ENCODE measurements at places on chromosomes 11 and 22.

DNA sequence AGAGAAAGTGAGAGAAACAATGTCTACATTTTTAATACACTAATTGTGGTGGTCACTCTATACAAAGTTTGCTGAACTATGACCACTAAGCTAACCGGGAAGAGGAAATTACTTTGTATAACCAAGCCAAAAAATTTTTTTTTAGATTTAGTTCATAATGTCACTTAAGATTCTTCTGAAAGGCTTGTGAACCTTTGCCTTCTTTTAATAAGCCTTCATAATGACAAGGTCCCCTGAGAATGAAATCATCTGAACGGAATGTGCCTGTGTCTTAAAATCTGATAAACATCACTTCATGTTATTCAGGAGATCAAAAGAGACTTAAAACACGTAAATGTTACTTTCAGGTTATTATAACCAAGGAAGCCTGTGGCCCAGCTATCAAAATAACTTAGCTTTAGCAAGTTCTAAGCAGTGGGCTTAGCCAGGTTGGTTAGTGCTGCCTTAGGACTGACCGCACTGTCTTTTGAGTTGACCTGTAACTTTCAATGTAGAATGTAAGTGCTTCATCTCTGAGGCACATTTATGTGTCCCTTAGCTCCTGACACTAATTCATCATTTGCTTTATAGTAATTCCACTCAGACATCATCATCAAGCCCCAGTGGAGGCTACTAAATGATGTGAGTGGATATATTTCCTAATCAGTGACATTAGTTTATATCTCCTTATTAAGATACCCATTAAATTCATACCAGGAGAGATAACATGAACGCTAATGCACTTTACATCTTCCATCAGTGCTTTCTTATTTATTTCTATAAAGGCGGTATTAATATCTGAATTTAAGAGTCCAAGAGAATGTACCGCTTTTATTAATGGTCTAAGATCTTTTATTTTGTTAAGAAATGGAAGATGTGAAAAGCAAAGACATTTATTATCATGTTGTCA, 122.5 kb downstream of the WNT11 start:
- no peaks in the 10 kb centered on the region for H3K27me3 ChIP-seq
- no peak for DNase-seq
- no peak overlapping the region for H3K4me3 ChIP-seq
- H3K27ac ChIP-seq: no peak overlapping the region
- H3K4me1 ChIP-seq: no peaks in the 10 kb centered on the region

DNA sequence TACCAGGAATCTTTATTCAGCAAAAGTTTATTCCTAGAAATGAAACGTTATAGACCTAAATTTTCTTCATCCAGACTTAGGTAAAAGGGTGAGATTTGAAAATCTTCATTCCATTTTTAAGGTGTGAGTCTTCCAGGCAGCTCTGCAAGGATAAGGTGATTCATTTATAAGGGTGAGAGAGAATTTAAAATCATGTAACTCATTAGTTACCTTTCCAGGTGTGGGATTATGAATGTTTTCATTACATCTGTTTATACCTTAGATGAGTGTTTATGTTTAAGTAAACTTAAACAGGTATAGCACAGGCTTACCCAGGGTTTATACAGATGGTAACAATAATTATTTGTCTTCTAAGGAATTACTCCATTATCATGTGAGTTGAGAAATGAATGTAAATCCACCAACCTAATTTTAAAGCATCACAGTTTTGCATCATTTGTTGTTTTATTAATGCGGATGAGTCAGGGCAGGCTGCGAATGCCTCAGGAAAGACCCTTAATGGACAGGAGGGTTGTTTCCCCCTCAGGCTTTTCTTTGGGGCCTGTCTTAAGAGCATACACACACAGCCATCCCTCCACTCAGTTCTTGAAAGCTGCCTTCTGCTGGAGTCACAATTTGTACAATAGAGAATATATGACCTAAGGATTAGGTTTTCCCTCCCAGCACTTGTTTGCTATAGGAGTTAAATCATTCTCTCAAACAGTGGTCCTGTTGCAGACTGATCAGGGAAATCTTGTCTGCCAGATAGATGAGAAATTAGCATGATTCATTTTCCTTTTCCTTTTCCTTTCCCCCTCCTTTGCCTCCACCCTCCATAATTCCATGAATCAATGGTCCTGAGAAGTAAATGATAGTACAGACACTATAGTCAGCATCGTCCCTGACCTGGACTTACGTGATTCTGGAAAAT, 3.0 kb downstream of the PRSS23 start:
- no peak overlapping the region for H3K4me3 ChIP-seq
- peaks cover 2% of the 10 kb centered on the region for H3K36me3 ChIP-seq
- peaks cover 57% of the 10 kb centered on the region for H3K27me3 ChIP-seq
- no peak overlapping the region for H3K27ac ChIP-seq
- DNase-seq: no peak

GRCh38 chr11:108536783-108537182, 38.6 kb upstream of the POGLUT3 start:
- no peak overlapping the region for H3K4me3 ChIP-seq
- H3K27ac ChIP-seq: no peak overlapping the region
- no peak for DNase-seq
- peaks cover 5% of the 10 kb centered on the region for H3K4me1 ChIP-seq

DNA sequence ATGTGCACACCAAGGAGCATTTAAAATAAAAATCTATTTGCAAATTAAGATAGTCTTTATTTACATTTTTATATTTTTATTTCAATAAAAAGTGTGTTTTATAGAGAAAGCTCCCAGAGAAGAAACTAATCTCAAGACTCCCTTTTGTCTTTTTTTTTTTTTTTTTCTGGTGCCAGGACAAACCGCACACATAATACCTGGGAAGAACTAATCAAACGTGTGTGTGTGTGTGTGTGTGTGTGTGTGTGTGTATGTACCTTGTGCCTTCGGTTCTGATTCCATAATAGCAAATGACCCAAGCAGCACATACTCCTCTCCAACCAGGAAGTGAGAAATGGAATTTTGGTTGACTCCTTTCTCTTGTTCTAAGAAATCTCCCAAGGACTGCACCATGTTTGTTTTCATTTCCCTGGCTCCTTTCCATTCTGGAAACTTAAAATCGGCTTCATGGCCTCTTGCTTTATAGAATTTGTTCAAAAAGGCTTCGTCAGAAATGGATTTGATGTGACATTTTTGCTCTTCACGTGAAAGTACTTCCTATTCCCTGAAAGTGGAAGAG, 65.3 kb downstream of the ST3GAL4 start:
- H3K36me3 ChIP-seq: no peaks in the 10 kb centered on the region
- no peak overlapping the region for H3K27ac ChIP-seq
- H3K27me3 ChIP-seq: peaks cover 9% of the 10 kb centered on the region
- H3K4me3 ChIP-seq: no peak overlapping the region
- DNase-seq: no peak
- H3K4me1 ChIP-seq: peaks cover 18% of the 10 kb centered on the region

GRCh38 chr11:3745161-3745560, 52.2 kb downstream of the NUP98 start:
- H3K4me1 ChIP-seq: peaks cover 2% of the 10 kb centered on the region
- DNase-seq: no peak
- no peak overlapping the region for H3K27ac ChIP-seq
- no peaks in the 10 kb centered on the region for H3K27me3 ChIP-seq
- H3K36me3 ChIP-seq: peaks cover 50% of the 10 kb centered on the region

- H3K4me1 ChIP-seq: no peaks in the 10 kb centered on the region
- no peak for DNase-seq
- H3K4me3 ChIP-seq: no peak overlapping the region
- H3K36me3 ChIP-seq: no peaks in the 10 kb centered on the region
Measured at GRCh38 chr11:26849036-26849435, 127.2 kb upstream of the SLC5A12 start.

DNA sequence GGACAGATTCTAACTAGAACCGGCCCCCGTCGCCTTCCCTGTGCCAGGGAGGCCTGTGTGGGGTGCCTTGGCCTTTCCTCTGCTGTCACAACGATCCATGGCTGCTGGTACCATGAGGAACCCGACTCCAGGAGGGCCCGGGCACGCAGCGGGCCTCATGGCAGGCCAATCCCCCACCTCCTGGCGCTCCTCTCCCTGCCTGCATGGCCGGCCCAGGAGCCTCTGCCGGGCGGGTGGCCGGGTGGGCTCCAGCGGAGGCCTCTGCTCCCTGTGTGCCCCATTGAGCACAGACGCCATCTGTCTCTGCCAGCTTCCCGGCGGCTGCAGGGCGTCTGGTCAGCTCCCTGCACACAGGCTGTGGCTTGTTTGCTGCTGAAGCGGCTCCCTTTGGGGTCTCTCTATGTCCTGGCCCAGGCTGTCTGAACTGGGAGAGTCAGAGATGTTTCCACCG, 86.5 kb downstream of the MYEOV start:
- DNase-seq: no peak
- no peak overlapping the region for H3K27ac ChIP-seq
- no peaks in the 10 kb centered on the region for H3K36me3 ChIP-seq
- H3K27me3 ChIP-seq: no peaks in the 10 kb centered on the region
- no peaks in the 10 kb centered on the region for H3K4me1 ChIP-seq

All from activated CD8-positive, alpha-beta memory T cell treated with anti-CD3 and anti-CD28 coated beads, Interleukin-2, amount 10 ng/mL, durations not matched to agents 7 days and 5 days (primary cell).